Endothelial cell of umbilical vein (primary cell): ENCODE measurements at places on chromosomes 2 and 18. TPM values are rescaled to one million over a fixed set of nuclear protein-coding genes. Genes with fewer than 3 reads are reported as not detected.

- DNase-seq = peak; percentile 6
Measured at GRCh38 chr18:54357082-54357659, 487 bp downstream of the STARD6 start.

DNA sequence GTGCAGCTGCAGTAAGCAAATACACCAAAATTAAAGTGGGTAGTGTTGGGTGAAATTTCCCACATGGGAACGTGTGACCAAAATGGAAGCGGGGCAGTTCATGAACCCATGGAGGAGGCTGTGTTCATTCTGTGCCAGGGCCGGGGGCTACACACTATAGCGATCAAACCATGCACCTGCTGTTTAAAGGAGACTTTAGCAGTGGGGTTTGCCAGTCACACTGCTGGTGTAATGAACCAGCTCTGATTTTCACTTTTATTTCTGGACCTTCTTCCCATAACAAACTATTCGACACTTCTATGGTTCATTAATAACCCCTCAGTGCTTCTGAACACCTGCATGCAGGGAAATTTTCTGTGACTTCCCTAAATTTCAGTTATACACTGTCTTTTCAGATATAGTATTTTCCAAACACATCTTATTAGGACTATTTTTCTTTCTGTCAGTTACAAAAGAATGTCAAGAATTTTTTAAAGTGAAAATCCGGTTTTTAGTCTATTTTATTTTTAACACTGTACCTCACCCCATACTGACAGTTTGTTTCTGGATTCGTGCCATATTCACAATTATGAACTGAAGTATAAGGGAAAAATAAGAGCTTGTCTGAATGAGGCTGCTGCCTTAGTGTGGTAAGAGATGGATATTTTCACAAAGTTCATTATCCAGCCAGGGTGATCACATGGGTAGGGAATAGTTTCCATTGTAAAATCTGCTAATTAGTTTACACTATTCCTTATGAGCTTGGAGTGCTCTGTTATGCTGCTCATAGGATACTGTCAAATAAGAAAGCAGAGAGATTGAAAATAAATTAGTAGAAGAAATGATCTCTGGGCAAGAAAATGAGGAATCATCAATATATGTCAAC is 111.3 kb upstream of the CAVIN2 start:
- DNase-seq = peak; percentile 71

DNA sequence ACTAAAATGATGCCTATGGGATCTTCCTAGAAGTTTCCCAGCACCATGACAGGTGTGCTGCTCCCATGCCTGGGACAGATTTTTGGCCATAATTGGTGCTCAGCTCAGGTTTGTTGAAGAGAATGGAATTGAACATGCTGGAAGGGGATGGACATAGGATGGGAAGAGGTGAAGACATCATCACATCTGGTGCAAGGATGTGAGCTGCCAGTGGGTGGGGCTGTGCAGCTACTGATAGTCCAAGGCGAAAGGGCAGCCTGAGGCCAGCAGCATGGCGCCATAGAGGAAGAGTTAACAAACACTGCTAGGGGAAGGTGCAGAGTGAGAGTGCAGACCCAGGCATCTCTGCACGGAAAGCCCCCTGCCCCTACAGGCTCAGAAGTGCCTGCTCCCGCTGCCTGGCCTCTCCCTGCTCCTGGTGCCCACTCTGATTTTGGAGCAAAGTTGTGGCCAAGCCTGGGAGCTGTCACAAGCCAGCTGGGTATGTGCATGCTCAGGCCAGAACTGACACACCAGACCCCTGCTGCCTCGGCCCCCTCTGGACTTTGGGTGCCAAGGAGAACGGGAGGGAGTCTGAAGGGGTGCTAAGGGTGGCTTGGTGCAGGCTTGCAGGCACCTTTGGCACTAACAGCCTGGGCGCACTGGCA is 178.6 kb downstream of the ZBTB7C start:
- peak; percentile 7 for DNase-seq

DNA sequence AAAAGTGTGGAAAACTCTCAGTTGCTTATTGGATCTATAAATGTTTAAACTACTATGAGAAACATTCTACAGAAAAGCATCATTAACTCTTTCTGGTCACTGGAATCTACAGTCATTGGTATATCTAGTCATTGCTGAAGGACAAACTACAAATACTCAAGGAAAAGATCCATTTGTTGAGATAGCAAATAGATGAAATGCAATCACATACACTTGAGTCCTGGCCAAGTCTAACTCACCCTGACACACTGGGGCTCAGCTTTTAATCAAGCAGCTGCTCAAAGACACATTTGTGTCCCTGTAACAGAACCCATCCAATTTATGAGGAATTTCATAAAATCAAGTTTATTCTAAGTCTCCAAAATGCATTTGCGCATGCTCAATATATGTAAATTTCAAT is 68.7 kb downstream of the CDH2 start:
- DNase-seq = no peak

- DNase-seq = no peak
Measured at GRCh38 chr2:70904371-70905216, 31.1 kb upstream of the ATP6V1B1 start.

DNA sequence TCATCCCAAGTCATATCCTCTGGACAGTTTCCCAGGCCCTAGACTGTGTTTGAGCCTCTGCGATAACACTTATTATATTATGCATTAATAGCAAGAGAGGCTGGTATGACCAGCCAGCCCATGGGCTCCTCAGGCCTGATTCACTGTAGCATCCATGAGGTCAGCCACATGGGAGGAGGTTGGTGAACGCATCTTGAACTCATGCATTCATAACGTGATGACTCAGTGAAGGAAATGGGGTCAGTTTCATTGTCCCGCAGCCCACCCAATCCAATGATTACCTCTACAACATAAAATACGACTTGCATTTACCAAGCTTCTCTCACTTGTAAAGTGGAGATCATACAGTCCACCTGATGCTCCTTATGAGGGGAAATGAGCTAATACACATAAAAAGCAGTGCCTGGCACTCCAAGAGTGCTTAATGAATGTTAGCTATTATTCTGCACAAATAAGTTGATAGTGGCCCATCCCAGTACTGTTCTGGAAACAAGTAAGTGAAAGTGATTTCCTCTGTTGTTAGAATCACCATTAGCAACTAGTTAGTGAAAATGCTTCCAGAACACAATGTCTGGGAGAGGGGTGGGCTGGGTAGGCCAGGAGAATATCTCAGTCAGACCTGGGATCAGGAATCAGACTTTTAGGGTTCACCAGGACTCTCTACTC is 46.1 kb upstream of the CELF4 start:
- no peak for DNase-seq

DNA sequence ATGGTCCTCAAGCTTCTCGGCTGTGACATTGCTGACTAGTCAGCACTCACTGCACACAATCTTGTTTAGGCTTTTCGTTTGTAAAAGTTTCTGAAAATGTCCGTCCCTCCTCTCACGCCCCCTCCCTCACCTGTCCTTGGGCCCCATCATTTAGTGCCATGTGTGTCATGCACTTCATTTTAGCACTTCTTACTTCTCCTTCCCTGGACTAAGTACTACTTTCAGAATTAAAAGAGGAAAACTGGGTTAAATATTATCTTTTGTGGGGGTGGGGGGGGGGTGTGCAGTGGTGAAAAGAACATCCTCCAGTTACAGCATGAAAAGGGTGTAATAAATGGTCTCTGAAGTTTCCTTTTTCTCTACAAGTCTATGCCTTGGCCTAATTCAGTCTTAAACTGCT is 182.0 kb upstream of the SP5 start:
- no peak for DNase-seq

KIF5C gene
- polyA plus RNA-seq = 0.01 TPM in 1 of 2 replicates, not detected in the other

GALNT3 gene
- 0.07 and 0.25 TPM in 2 replicates for polyA plus RNA-seq

DOK6 gene
- polyA plus RNA-seq = under 0.01 TPM in 1 of 2 replicates, not detected in the other

DNA sequence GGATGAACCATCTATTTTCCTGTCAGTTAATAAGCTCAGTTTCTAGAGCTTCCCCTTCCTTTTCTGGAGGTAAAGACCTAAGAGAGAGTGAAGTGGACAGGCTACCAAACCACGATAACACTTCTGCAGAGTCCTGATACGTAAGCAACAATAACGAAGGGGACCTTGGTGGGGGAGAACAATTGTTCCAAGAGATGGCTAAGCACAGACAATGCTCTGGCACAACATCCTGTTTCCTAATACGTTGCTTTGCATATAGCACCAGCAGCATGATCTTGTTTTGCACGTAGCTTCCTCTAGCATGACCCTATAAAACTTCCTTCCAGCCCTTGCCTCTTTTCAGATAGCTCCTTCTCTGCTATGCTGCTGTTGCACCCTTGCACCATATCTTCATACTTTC is 247.3 kb downstream of the RAD51AP2 start:
- DNase-seq = no peak

- DNase-seq = peak; percentile 12
Measured at GRCh38 chr2:160139991-160140390, 60.1 kb downstream of the ITGB6 start.

GRCh38 chr2:201781557-201782051 is 871 bp upstream of the ALS2 start:
- DNase-seq = no peak

DNA sequence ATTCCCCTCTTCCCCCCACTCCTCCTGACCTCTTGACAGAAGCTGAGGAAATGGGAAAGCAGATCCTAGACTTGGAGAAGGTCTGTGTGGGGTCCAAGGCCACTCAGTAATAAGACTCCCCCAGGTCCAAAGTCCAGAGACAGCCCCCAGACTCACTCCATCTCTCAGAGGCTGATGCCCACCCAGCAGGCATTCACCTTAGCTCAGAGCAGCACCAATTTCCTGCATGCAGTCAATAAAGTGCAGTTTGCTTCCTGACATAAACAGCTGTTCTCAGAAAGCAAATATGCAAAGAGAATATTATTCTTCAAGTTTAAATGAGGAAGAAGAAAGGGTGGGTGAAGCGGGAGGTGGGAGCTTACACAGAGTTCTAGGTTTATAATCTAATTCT is 84.1 kb upstream of the RTN4 start:
- DNase-seq = no peak

EIPR1 gene
- 51.5 and 57.3 TPM in 2 replicates for polyA plus RNA-seq

DNA sequence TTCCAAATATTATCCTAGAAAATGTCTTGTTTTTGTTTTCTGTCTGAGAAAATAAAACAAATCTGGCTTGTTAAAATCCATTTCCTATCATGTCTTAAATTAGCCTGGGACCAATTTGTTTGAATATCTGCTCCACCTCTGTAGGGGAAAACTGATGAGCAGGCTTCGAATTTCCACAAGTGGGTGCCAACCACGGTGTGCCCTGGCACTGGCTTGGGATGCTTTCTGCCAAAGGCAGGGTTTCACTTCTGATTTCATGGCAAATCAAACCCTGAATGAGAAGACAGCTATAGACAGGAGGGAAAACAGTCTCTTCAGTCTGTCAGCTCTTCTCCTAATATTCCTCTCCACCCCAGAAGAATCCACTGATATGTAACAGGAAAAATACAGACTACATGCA is 33.7 kb upstream of the STAT4 start:
- DNase-seq = no peak

GRCh38 chr2:200039724-200040650 is 84.6 kb downstream of the MAIP1 start:
- no peak for DNase-seq

DNA sequence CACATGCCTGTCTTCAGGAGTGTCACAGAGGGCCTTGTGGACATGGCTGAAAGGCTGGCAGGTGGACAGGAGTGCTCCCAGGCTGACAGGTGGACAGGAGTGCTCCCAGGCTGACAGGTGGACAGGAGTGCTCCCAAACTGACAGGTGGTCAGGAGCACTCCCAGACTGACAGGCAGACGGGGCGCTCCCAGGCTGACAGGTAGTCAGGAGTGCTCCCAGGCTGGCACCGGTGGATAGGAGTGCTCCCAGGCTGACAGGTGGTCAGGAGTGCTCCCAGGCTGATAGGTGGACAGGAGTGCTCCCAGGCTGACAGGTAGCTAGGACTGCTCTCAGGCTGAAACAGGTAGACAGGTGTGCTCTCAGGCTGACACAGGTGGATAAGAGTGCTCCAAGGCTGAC is 16.6 kb downstream of the ANO7 start:
- DNase-seq = no peak

LRP2 gene
- not detected in 2 replicates for polyA plus RNA-seq

SRD5A2 gene
- not detected in 2 replicates for polyA plus RNA-seq

ANKRD44 gene
- 3.4 and 10.8 TPM in 2 replicates for polyA plus RNA-seq

ARHGAP25 gene
- 0.50 and 0.64 TPM in 2 replicates for polyA plus RNA-seq

IL1RN gene
- not detected in 2 replicates for polyA plus RNA-seq

GCKR gene
- polyA plus RNA-seq = 0.33 and 0.52 TPM in 2 replicates

- DNase-seq = no peak
Measured at GRCh38 chr2:30259827-30260679, 28.7 kb downstream of the LBH start.

HMSD gene
- 0.06 and 0.08 TPM in 2 replicates for polyA plus RNA-seq

DNA sequence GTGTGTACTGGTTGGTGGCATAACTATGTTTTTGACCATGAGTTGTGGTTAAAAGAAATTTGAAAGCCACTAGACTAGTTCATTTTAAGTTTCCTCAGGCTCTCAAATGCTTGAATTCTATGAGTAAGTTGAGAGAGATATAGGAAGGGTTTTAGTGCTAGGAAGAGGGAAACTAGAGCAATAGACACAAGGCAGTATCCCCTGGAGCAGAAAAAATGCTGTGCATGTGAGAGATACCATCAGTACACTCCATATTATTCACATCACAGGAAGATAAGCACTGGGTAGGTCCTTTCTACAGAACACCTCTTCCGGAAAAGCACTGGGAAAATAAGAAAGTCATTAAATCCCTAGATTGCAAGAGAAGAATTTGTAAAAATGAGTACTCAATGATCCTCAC is 19.3 kb upstream of the DSG3 start:
- no peak for DNase-seq

DNA sequence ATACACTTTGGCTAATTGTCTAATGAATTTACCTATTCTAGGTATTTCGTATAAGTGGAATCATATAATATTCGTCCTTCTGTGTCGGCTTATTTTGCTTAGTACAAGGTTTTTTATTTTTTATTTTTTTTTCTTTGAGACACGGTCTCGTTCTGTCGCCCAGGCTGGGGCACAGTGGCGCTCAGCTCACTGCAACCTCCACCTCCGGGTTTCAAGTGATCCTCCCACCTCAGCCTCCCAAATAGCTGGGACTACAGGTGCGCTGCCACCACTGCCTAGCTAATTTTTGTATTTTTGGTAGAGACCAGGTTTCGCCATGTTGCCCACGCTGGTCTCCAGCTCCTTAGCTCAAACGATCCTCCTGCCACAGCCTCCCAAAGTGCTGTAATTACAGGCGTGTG is 38.2 kb downstream of the PCBP1 start:
- no peak for DNase-seq

- DNase-seq = no peak
Measured at GRCh38 chr2:74164761-74165160, 13.9 kb downstream of the MOB1A start.

- DNase-seq = no peak
Measured at GRCh38 chr18:44450226-44450625, 230.5 kb upstream of the SETBP1 start.

GRCh38 chr18:74381621-74382295 is 66.1 kb downstream of the C18orf63 start:
- DNase-seq = no peak

WBP1 gene
- polyA plus RNA-seq = 209 and 241 TPM in 2 replicates

SLC5A7 gene
- not detected in 2 replicates for polyA plus RNA-seq

GRCh38 chr18:2571200-2572170 is at the start of the genes METTL4 and NDC80:
Gene METTL4, minus strand, starts transcription at chr18:2571505. Its CDS starts 4,289 bp downstream, at chr18:2567216.
Gene NDC80, plus strand, starts transcription at chr18:2571557. Its CDS starts 1,429 bp downstream, at chr18:2572986.
- peak; percentile 96 for DNase-seq
